ENCODE measurements at places on chromosomes 11 and 22.

- no peak for DNase-seq
Observed at GRCh38 chr11:44823868-44824267, 97.1 kb downstream of the TSPAN18 start.

DNA sequence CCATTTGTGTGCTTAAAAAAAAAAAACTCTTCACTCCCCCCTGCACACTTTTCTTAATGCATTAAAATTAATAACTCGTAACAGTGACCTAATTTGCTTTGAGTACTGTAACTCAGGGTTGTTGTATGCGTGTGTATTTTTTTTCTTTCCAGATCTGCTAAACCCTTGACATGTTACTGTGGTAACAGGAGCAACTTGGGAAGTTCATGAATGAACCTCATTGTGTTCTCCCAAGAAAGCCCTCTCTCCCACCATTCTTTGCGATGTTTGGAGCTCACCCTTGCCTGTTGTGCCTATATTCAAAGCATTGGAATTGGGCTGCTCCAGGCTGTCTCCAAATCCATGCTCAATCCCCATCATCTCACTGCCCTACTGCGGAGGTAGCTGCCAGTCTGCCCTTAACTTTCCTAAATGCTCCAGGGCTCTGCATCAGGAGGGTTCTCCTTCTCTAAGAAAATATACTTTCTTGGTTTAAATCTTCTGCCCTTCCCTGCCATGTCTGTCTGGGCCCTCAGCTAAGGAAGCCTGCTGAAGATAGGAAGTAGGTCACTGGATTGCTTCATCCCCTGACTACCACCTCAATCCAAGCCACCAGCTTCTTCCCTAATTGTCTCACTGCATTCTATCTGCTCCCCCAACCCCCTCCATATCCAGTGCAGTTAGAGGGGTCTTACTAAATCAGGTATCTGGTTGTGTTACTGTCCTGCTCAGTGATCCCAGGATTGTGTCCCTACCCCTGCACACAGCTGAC, 70.3 kb downstream of the KIRREL3 start:
- DNase-seq, result peak; percentile 27

GRCh38 chr11:113481226-113481625, 6.0 kb upstream of the DRD2 start:
- DNase-seq, result no peak

- DNase-seq, result peak; percentile 61
Observed at GRCh38 chr11:129992161-129992944, 10.3 kb downstream of the PRDM10 start.

GRCh38 chr11:69173331-69173730, 17.6 kb downstream of the SMIM38 start:
- DNase-seq, result no peak

DNA sequence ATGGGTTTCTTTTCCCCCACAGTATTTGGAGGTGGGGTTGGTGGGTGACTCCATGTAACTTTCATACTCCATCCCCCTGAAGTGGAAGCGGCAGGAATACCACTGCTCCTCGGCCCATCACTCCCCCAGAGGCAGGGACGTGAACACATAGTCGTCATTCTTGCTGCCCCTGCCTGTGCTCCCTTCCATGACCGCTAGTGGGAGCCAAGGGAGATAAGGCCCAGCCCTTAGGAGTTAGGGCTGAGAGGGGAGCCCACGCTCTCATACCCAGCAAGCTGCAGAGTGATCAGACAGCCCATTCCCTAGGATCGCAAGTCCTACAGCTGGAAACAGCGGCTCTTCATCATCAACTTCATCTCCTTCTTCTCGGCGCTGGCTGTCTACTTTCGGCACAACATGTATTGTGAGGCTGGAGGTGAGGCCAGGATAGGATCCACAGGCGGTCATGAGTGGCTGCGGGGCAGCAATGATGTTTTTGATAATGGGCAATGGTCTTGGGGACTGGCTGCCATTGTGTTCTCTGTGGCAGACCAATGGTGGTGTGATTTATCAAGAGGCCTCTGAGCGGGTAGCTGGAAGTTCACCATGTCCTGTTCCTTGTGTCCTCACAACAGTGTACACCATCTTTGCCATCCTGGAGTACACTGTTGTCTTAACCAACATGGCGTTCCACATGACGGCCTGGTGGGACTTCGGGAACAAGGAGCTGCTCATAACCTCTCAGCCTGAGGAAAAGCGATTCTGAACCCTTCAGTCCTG, 15.9 kb downstream of the RHOG start:
- no peak for DNase-seq

GRCh38 chr22:50581031-50581949, 1.4 kb downstream of the CHKB start:
- DNase-seq, result no peak
